ENCODE measurements at places on chromosomes 3 and 15.

DNA sequence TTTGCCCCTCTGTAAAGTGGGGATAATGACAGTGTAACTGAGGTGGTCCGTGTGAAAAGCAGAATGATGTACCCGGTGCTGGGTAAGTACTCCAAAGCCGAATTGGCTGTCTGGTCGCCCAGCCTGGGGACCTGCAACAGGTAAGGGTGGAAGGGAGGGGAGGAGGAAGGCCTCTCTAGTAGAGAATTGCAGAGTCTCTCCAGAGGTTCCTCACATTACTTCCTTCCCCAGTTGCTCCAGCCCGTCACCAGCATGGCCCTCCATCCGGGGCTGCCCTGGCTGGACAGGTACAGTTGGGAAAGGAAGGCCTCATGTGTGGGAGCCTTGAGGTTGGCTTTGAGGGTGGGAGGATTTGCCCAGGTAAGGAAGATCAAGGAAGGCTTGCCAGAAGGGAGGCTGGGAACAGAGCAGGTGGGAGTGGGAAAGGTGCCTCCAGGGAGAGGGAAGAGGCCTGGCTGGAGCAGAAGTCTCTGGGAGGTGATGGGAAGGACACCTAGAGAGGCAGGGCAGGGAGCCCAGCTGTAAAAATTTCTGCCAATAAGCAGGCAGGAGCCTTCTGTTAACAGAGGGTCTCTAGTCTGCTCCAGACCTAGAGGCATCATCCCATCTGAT lies 1.7 kb upstream of the PSTPIP1 start:
- no peak for DNase-seq

DNA sequence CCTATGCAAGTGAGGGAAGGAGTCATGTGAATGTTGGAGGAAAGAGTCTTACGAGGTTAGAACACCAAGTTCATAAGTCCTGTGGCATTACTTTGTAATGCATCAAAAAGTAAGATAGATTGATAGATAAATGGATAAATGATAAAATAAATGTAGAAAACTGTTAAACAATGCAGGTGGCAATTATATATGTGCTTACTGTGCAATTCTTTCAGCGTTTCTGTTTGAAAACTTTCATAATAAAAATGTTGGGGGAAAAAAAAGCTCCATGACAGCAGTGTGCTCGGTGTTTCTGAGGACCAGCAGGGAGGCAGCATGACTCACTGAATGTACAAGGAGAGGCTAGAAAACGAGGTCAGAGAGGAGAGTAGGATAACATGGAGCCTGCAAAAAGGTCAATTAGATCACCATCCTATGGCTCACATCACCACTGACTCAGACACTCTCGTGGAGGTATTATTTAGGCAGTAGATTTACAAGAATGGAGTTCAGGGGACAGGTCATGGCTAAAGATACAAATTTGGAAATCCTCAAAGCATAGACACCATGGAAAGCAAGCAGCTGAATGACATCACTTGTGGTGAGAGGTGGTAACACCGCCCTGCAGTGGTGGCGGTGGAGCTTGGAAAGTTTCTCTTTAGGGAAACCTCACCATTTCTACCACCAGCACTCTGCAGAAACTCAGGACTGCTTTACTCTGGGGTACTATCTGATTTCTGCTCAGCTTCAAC lies 219.8 kb downstream of the CTNNB1 start:
- DNase-seq: peak; percentile 35

DNA sequence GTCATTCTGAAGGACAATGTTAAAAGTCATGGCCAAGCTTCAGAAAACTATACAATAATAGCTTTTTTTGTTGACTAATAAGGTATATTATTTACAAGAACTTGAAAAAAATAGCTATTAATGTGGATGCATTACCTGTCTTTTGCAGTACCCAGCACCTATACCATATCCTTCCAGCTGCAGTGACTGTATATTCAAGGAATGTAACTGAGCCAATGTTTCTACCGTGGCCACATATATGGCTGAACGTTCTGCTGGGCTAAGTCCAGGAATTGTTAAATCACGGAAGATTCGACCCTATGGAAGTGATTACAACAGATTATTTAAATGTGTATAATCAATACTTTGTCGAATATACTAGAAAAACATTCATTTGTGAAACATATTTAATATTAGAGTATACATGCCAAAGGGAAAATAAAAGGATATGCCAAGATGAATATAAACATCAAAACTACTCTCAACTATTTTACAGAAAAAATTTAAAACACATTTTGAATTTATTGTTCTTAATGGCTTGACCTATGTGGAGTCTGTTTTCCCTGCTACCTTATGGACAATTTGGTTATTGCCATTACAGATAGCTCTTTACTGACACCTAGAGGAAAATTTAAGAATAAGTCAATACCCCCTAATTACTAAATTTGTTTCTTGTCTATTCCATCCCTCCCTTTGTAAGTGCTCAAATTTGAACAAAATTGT lies 17.6 kb downstream of the ACAD11 start:
- peak; percentile 80 for DNase-seq

DNA sequence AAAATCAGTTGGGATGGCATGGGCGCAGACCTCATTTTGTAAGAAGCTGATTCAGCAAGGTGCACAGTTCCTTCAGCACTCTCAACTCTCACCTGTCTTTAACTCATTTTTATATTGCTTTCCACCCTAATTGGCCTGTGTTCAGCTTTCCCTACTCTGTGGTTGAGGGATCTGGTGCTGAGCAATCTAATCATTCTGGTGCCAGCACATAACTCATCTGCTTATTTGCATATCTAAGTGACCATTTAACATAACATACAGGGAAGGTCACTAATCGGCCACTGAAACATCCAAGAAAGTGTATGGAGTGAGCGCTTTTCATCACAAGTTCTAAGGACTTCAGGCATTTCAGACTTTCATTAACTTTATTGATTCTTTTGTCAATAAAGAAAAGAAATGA lies 303.4 kb upstream of the ROPN1 start:
- no peak for DNase-seq

DNA sequence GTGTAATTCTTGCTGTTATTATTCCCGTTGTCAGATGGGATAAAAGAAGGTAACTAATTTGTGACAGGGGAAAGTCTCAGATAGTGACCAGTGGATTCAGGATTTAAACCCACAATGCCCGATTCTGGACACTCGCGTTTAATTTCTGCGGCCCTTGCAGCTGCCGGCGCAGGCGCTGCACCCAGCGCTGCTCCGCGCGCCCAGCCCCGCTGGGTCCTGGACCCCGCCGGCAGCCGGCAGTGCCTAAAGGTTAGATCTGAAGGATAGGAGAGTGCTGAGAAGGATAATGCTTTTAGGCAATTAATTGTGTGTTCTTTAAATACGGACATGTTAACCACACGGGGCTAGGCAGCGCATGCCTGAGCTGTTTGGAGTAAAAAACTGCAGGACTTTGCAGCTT lies 3.6 kb upstream of the MKRN3 start:
- DNase-seq: no peak

DNA sequence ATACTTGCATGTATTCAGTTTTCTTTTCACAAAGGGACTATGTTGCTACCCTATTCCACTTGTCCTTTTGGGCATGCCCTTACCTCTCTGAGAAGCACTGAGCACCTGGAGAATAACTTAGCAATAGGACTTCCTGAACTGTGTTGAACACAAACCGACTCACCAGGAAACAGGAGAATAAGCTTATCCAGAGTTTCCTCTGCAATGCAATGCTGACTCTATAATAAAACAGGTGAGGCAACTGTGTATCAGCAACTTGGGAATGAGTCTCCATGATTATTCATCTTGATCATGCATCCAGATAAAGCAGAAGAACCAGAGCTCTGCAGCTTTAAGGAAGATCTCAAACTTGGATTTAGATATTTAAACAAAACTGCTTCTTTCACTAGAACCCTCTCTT lies 806.5 kb downstream of the IGSF11 start:
- no peak for DNase-seq

DNA sequence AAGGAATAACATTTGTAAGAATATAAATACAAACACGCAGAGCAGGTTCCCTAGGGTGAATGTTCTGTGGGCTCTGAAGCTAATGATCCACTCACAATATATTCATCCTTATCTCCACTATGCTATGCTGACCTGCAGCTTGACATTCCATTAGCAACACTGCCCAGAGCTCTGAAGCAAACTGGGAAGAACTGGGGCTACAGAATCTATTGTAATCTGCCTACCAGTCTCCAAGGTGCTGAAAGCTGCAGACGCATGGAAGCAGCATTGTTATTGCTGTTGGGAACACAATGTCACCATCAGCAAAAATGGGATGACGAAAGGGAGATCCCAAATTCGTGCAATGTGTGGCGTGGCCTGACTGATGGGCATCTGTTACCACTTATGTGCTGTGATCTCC lies 316.7 kb upstream of the RORA start:
- DNase-seq: no peak

DNA sequence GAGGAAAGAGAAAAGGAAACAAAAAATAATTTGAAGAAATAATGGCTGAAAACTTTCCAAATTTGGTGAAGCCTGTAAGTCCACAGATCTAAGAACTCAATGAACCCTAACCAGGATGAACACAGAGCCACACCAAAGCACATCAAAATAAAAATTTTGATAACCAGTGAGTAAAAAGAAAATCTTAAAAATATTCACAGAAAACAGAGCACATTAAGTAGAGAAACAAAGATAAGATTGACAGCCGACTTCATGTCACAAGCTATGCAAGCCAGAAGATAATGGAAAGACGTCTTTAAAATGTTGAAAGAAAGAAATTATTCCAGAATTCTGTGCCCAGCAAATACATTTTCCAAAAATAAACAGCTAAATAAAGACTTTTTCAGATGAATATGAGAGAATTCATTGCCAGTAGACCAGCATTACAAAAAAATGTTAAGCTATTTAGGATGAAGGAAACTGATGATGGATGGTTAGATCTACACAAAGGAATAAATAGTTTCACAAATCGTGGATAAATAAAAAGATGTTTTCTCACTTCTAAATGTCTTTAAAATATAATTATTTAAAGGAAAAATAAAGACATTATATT lies 140.2 kb upstream of the SKOR1 start:
- DNase-seq: peak; percentile 64

DNA sequence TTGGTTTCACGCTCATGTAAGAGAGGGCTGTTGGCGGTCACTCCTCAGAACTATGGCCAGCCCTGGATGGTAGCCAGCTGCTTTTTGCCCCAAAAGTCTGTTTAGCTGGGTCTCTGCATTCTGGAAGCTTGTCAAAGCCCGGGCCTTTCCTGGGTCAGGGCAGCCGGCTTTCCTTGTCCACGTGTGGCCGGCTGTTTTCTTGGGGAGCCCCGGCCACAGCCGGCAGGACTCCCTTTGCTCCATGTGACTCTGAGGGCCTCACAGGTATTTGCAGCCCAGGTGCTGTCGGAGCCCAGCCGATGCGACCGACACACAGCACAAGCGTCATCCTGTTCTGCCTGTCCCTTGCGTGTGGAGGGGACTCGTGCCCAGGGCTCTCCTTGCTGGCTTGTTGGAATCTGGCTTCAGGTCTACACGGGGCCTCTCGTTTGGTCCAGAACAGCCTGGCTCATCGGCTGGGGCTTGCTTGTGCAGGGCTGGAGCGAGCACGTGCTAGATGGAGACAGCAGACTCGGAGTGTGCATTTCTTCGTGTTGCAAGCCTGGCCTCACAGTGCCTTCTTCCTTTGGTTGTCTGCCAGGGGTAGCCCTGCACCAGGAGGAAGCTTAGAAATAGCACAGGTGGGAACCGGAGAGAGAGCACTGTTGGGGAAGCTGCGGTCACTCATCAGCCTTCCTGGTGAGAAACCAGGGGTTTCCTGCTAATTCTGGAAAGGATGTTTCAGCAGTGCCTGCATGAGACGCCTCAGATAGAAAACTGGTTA lies 51.5 kb downstream of the PGPEP1L start:
- no peak for DNase-seq

- DNase-seq: no peak
Observed at GRCh38 chr3:73394240-73394639, 230.5 kb downstream of the PDZRN3 start.

- DNase-seq: peak; percentile 72
Observed at GRCh38 chr3:18224426-18224825, 200.7 kb downstream of the SATB1 start.

GRCh38 chr3:133457465-133458067 lies 57.7 kb downstream of the BFSP2 start:
- DNase-seq: no peak

- no peak for DNase-seq
Observed at GRCh38 chr3:122406198-122406597, 9.7 kb downstream of the WDR5B start.

GRCh38 chr15:59567324-59567723 lies 44.3 kb upstream of the GCNT3 start:
- DNase-seq: no peak

DNA sequence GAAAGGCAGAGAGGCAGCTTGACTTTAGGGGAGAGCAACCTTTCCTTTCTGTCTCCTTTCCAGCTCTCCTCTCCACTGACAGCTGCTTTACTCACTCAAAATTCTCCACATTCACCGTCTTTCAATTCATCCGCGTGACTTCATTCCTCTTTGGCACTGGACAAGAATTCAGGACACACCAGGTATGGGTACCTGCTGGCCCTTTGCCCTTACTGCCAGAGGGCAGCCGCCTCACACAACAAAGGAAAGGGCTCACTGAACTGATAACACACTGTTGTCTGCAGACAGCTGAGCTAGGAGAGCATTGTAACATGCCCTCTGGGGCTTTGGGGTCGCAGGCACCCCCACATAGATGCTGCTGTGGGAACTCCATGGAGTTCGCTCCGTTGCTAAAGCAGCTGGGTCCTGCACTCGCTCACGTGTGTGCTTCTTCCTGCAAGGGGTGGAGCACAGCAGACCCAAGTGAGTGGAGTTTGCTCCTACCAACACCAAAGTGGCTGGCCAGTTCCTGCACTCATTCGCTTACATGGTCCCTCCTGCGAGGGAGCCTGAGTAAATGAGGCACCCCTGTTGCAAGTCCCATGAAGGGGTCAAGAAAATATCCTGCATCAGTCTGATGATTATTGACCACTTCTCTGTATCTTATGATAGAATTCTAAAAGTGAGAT lies 79.0 kb upstream of the SGO1 start:
- no peak for DNase-seq

DNA sequence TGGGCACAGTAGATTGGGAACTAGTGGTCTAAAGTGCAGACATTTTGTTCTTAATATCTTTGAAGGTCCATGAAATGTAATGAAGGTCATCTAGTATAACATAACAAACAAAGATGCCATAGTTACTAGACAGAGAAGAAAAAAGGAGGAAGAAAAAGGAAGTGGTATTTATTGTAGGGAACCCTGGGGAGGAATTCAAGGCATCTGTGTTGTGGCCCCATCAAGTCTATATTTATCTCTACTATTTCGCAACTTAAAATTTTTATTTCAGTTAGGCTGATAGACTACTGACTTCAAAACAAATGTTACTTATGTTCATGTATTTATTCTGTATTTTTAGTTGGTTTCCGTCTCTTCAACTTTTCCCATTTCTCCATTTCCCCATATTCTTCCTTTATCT lies 48.9 kb upstream of the ZDHHC23 start:
- DNase-seq: peak; percentile 72

DNA sequence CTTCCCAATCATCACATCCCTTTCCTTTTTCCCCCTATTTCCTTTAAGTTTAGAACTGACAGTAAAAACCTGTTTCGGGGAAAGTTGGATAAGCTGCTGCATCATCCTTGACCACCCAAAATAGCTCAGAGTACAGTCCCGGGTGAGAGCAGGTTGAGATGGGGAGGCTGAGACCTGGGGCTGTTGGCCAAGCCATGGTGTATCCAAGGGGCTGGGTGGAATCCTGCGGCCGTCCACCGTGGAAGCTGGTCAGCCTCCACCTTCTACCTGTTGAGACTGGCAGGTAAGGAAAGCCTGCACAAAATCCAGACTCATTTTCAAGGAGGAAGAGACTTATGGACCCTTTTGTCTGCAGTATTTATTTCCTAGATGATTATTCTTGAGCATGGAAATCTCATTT lies 128.2 kb upstream of the PLXNA1 start:
- DNase-seq: no peak

- peak; percentile 34 for DNase-seq
Observed at GRCh38 chr3:138919325-138919724, 27.6 kb downstream of the FOXL2 start.

- DNase-seq: no peak
Observed at GRCh38 chr3:158568784-158569183, 2.2 kb upstream of the MLF1 start.
